ENCODE measurements at places on chromosomes 7 and 10.

- no peak for DNase-seq
Measured at GRCh38 chr10:78864761-78865537, 203.8 kb upstream of the ZMIZ1 start.

GRCh38 chr7:148700661-148701064 is 2.0 kb downstream of the CUL1 start:
- DNase-seq: no peak

DNA sequence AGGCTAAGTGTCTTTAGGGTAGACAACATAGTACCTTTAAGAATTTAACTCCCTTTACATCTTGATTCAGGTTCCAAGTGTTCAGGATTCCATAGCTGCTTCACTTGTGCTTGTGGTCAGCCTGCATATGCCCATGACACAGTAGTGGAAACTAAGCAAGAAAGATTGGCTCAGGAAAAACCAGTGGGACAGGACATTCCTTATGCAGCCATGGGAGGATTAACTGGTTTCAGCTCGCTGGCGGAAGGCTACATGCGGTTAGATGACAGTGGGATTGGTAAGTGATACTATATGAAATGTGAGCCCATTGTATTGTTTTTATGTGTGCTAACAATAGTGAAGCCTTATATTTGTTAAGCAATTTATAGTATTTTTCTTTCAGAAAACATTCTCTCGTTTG is 11.3 kb downstream of the FAM221A start:
- no peak for DNase-seq

GRCh38 chr7:128271471-128271941 is 30.4 kb downstream of the LEP start:
- no peak for DNase-seq

GRCh38 chr7:102432442-102433218 is 745 bp upstream of the ORAI2 start:
- no peak for DNase-seq

GRCh38 chr10:49335364-49335972 is 36.5 kb downstream of the C10orf71 start:
- DNase-seq: no peak

- no peak for DNase-seq
Measured at GRCh38 chr7:113521468-113521867, 397.3 kb downstream of the PPP1R3A start.

DNA sequence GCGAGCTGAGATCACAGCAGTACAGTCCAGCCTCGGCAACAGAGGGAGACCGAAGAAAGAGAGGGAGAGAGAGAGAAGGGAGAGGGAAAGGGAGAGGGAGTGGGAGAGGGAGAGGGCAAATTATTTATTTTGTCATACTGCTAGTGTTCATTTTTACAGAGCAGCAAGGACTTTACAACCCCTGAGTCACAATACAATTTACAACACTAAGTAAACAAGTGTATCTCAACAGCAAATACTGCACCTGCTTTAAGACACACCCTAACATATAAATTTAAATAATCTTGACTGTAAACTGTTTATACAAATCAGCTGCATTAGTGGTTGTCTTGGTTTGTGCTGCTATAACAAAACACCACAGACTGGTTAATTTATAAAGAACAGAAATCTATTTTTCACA is 27.2 kb downstream of the HTR5A start:
- no peak for DNase-seq

GRCh38 chr10:44177610-44178009 is 207.3 kb downstream of the CXCL12 start:
- no peak for DNase-seq

GRCh38 chr7:46832136-46832535 is 749.8 kb downstream of the TNS3 start:
- DNase-seq: no peak

DNA sequence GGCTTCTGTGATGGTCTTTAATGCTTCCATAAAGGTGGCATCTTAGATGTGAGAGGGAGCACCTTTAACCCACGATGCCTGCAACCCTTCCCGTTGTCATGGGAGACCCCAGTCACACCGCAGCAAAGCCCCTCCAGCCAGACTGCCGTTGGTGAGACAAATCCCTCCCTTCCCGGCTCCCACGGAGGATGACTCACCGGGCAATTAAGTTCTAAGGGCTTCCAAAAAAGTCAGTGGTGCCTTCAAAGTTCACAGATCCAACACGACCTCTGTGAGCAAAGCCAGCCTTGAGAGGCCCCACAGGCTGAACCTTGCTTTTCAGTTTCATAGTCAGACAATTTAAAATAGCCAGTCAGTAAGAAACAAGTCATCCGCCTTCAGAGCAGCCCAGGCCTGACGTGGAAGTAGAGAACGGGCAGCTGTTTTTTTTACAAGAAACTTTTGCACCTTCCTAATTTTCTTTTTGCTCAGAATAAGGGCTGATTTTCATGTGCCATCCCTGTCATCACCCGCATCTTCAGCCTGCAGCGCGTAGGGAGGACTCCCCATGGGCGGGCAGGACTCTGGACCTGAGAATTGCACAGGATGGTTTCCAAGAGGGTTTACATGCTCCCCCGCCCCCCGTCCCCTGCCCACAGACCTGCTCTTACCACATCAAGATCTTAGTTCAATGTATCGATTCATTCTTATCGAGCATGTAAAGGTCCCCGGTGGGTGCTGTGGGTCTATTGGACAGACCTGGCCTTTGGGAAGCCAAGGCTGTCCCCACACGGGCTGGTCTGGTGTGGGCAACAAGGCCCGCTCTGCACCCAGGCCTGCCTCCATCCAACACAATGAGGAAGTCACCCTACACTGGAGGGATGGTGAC is 333.9 kb downstream of the DNAJB6 start:
- no peak for DNase-seq

- DNase-seq: no peak
Measured at GRCh38 chr7:154903083-154903731, 99.7 kb downstream of the PAXIP1 start.

- DNase-seq: no peak
Measured at GRCh38 chr10:83582407-83583095, 556.8 kb upstream of the GHITM start.

DNA sequence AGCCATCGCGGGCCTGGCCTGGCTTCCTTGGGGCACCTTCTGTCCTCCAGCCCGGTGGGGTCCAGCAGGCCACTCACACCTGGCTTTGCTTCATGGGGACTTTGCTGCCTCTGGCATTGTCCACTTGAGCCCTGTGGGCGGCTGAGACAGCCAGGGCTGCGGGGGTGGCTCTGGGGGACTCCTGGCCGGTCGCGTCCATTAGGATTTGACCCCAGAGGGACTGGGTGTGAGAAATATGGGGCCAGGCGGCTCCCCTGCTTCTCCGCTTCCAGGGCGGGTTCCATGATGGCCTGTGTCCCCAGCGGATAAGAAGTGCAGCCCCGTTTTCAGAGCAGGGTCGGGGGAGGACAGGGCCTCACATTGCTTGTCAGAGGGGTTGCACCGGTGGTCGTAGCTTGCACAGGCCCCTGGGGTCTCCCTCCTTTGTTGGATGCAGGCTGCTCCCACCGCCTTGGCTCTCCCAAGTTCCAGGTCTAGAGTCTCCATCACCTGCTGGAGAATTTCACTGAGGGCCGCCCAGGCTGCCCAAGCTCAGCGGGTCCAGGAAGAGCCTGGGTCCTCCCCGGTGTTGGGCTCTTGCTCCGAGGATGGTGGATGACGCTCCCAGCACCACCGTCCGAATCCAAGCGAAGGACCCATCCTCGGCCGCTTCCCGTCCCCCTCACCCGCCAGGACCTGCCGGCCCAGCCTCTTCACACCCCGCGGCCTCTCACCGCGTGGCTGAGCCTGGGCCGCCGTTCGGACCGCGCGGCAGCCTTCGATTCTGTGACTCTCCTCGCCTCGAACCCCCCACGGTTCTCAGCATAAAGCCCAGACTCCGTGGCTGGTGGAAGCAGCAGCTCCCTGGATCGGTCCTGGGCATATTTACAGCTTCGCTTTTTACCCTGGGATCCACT is 140.1 kb downstream of the DYNC2I1 start:
- no peak for DNase-seq

DNA sequence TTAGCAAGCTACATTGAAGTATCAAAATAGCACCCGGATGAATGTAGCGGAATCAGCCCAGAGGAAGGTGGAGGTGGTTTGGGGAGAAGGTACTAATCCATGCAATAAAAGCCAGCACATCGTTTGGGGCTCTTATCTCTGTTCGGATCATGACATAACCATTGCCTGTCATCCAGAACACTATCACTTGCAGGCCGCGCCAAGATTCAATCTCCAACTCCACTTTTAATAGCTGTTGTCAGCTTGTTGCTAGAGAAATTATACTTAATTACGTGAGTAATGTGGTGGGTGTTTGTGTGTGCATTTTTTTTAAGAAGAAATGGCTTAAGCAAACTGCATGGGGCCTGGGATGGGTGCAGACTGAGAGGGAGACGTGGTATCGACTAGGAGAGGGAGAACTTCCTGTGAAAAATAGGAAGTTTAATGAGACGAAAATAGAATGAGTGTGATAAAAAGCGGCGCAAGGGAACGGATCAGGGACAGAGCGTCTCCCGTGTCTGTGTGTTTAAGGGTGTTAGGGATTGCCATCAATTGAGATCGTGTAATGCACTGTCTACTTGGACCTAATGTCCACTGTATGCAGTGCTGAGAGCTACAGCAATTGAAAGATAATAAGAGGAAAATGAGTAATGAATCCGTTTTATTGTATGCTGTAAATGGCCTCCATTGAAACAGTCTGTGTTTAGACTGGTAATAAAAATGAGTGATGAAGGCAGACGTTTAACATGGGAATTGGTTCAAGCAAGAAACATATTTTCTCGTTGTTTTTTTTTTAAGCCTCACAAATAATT is 27.6 kb upstream of the SFMBT2 start:
- DNase-seq: no peak

GRCh38 chr10:43024524-43024923 is 52.3 kb upstream of the RET start:
- DNase-seq: no peak

- no peak for DNase-seq
Measured at GRCh38 chr7:102927312-102927933, 14.6 kb downstream of the LRRC17 start.

Data from NCI-H2171 (cell line).